ENCODE measurements at places on chromosomes 5 and 9. TPM values are rescaled to one million over a fixed set of nuclear protein-coding genes. Genes with fewer than 3 reads are reported as not detected.

GRCh38 chr5:95794070-95794516 lies 28.4 kb downstream of the GLRX start:
- no peak for DNase-seq
- no peaks in the 10 kb centered on the region for H3K27me3 ChIP-seq
- H3K4me1 ChIP-seq = no peaks in the 10 kb centered on the region
- H3K36me3 ChIP-seq = no peaks in the 10 kb centered on the region

DNA sequence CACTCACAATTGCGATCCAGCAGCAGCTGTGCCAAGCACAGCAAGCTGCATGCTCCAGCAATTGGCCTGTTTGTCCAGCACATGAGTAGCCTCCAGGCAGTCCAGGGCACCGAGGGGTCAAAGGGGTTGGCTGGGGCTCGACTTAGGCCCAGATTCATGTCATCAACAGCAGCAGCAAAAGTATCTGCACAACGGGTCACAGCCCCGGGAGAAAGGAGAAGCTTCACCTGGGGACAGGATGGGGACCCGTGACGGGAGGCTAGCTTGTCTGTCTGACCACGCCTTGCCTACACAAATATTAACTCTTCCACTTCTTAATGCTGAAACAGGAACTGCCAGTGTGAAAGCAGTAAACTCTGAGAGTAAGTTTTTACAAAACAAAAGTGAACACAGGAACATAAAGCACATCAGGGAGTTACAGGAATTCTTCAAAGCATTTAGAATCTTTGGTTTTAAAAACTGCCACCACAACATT lies 191.2 kb downstream of the PIK3R1 start:
- H3K27me3 ChIP-seq = no peaks in the 10 kb centered on the region
- no peak overlapping the region for H3K27ac ChIP-seq
- no peak for DNase-seq
- no peaks in the 10 kb centered on the region for H3K36me3 ChIP-seq

The LSM11 gene
- total RNA-seq = 7.8 TPM

The DOK3 gene
- 5.1 TPM for total RNA-seq

GRCh38 chr5:74109344-74109743 lies 483.3 kb downstream of the ARHGEF28 start:
- no peaks in the 10 kb centered on the region for H3K4me1 ChIP-seq
- H3K27ac ChIP-seq = no peak overlapping the region
- no peak overlapping the region for H3K4me3 ChIP-seq
- H3K36me3 ChIP-seq = no peaks in the 10 kb centered on the region

The GCNT4 gene
- total RNA-seq = 1.6 TPM

GRCh38 chr9:11356067-11356466 lies 743.3 kb upstream of the PTPRD start:
- H3K4me3 ChIP-seq = no peak overlapping the region
- DNase-seq = no peak
- H3K36me3 ChIP-seq = no peaks in the 10 kb centered on the region
- H3K27me3 ChIP-seq = no peaks in the 10 kb centered on the region
- H3K4me1 ChIP-seq = no peaks in the 10 kb centered on the region
